Activated CD8-positive, alpha-beta memory T cell treated with anti-CD3 and anti-CD28 coated beads for 4 hours (primary cell): ENCODE measurements at places on chromosomes 16 and 17.

DNA sequence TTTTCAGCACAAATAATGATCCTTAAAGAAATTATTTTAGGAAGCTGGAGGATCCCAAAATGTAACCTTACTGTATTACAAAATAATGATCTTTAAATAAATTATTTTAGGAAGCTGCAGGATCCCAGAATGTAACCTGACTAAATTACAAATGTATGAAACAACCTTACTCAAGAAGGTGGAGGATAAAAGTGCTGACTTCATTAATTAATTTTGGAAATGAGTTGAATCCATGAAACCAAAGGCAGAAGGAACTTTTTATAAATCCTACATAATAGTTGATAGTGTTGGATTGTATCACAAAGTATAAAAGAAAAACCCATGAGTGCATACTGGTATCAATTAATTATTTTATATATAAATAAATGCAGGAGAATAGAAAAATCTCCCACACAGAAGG, 859.9 kb downstream of the KCNJ2 start:
- no peak for DNase-seq

- no peak for DNase-seq
Observed at GRCh38 chr16:89190150-89190958, 10.0 kb downstream of the SLC22A31 start.

- DNase-seq, result no peak
Observed at GRCh38 chr16:72203401-72203800, 31.4 kb upstream of the PMFBP1 start.

DNA sequence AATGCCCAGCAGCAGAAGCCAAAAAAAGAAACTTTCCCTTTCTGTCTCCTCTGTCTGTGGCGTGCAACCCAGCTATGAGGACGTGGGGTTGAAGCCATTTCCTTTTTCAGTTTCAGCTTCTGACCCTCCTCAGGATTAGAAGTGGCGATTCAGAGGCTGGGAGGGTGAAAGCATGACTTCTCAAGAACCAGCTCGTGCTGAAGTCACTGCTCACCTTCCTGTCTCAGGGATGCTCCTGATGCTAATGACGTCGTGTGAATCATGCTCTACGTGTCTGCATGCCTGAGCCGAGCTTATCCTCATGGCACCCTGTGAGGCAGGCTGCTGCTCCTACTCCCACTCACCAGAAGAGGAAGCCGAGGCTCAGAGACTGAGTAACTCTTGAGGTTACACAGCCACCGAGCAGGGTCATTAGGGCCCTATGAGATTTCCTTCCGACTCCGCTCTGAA, 5.7 kb upstream of the LPO start:
- DNase-seq, result no peak

- DNase-seq, result peak; percentile 40
Observed at GRCh38 chr17:48678141-48678971, 44.0 kb downstream of the PRAC1 start.

DNA sequence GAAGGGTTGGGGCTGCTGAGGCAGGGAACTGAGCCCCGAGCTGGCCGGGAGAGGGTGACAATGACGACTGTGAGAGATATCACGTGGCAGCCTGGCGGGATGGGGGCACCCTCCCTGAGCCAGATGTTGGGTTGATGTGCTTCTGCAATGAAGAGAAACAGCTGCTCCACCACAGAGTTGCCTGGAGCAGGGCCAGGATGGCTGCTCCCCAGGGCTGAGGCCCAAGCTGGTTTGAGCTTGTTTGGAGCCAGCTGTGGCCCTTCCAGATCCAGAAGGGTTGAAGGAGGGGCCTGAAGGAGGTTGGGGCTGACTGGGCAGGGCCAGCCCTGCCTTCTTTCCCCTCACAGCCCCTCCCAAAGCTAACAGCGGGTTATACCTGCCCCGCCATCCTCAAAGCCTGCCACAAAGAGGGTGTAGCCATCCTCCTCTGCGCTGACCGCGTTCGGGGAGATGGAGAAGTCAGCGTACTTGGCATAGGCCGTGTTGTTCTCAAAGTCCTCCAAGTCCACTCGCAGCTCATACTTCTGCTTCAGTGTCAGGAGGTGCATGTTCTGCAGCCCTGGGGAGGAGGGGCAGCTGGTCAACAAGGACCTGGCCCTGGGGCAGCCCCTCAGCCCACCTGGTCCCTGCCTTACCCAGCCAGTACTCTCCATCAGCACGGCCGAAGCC, 2.1 kb downstream of the MFAP4 start:
- no peak for DNase-seq

- no peak for DNase-seq
Observed at GRCh38 chr16:78609402-78610274, 510.2 kb downstream of the WWOX start.

DNA sequence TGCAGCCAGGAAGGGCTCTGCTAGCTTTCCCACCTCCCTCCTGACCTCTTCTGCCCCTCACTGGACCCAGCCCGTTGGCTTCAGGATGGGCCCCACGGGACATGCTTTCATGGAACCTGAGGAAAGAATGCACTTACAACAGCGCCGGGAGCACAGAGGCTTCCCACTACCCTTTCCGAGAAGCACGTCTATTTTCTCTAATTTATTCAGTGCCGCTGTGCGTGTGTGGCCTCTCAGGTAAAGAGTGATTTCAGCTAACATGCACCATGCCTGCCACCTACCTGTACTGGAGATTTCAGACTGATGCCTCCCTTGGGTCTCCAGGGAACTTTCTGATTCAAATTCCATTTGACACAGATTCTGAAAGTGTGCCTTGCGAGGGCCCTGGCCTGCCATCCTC, 140.1 kb downstream of the CYLD start:
- DNase-seq, result no peak

DNA sequence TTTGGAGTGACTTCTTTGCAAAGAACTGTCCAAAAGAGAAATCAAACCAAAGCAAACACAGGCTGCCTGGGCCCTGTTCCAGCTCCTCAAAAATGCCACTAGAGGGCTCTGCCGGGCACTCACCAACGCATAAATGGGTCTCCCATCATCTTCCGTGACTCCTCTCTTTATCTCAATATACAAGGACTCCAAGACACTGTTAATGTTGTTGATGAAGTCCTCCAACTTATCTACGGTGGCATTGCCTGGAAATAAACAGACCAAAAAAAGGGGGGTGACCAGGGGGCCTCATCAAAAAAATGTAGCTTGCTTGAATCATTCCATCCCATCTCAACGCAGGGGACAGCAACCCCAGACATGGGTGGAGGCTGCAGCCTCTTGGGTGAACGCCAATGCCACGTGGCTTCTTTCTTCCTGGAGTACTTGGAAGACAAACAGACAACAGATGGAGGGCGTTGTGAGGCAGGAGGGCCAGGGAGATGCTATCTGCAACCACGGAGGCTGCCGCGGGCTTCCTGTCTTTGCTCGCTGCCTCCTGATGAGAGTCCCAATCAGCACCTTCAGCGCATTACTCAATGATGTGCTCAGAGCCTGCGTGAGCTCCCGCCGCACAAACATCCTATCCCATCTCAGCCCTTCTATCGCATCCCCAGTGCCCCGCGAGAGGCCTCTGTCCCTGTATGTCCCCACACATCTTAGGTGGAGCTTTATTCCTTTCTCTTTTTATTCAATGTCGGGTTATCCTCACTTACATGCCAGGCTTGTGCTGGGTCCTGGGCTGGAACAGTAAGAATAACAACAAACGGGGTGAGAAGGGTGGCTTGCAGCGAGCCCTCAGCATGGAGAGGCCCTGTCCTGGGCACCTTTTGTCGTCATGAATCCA, 32.0 kb downstream of the KDM8 start:
- DNase-seq, result peak; percentile 74

GRCh38 chr16:69199382-69199781, 12.4 kb downstream of the SNTB2 start:
- DNase-seq, result no peak

DNA sequence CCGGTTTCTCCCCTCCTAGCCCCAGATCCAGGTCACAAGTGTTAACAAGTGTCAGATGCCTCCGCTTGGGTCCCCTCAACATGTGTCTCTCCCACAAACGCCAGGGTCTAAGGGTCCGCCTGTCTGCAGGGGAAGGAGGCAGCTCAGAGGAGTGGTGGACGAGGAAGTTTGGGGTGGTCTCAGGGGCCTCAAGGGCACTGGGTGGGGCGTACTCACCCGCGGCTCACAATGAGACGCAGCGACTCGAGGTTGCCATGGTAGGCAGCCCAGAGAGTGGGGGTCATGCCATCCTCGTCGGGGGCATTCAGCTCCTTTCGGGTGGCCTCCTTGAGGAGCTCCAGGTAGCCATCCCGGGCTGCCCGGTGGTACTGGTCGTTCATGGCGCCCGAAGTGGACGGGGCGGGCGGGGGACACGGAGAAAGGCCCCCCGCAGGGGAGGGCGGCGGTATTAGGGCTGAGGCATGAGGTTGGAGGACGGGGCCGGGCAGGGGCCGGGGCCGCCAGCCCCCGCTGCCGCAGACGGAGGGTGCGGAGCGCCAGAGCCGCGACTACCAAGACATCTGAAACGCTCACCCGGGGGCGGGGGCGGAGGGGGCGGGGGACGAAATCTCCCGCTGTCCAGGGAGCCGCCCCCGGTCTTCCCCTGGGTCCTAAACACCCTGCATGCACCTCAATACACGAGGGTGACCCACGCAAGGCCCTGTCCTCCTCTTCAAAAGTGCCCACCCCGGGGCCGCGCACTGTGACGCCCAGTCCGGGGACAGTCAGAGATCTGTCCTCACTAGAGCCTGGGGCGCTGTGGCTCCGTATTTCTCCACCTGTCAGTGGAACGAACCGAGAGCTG, at the start of gene USH1G:
Gene USH1G, minus strand, starts transcription at position 562 of the 844 bp plus-strand sequence. Its CDS starts 182 bp downstream, at position 380.
- DNase-seq, result no peak

GRCh38 chr17:15456496-15456895, 10.9 kb downstream of the CDRT4 start:
- DNase-seq, result no peak

GRCh38 chr16:84150926-84151325, 5.8 kb downstream of the DNAAF1 start:
- no peak for DNase-seq

DNA sequence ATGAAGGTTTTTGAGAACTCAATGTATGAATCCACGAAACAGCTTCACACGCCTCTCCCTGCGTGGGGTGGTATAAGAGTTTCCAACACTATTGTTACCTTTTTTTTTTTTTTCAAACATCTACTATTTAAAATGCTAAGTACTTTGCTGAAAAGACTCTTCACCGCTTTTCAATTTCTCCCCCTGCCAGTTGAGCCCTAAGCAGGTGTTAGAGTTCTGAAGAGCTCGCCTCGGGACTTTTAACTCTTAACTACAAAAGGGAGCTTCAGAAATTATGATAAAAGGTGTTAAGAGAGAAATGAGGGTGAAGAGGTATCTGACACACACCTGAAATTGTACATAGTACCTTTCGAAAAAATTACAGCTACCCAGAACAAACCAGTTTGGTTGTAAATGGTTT, 20.9 kb upstream of the PSMD7 start:
- no peak for DNase-seq

- no peak for DNase-seq
Observed at GRCh38 chr17:79135628-79136405, 61.2 kb downstream of the ENGASE start.

GRCh38 chr16:58661199-58661830, 23.3 kb downstream of the SLC38A7 start:
- DNase-seq, result no peak

DNA sequence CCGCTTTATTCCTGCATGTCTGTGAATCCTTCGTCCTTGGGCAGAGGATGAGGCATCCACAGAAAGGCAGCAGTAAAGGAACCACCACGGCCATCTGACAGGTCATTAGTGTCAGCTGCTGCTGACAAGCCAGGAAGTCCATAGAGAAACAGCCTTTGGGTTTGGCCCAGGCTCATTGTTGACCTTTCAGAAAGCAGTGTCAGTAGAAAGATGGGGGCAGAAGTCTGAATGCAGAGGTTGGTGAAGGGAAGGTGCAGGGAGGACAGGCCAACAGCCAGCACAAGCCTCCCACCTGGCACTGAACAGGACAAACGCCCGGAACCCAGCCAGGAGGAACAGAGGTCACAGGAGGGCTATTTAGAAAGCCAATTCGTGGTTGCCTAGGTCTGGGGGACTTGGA, 105.8 kb downstream of the VAT1L start:
- DNase-seq, result no peak

DNA sequence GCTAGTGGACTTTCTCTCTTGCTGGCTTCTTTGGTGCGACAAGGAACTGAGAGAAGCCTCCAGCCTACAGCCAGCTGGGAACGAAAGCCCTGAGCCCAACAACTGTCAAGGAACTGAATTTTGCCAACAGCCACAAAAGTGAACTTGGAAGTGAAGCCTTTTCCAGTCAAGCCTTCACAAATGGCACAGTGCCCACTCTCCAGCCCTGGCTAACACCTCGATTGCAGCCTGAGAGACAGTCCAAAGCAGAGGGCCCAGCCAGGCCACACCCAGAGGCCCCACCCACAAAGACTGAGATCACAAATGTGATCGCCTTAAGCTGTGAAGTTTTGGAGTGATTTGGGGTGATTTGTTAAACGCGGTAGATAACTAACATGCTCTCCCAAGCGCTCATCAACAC, 244.6 kb upstream of the SDK2 start:
- no peak for DNase-seq

DNA sequence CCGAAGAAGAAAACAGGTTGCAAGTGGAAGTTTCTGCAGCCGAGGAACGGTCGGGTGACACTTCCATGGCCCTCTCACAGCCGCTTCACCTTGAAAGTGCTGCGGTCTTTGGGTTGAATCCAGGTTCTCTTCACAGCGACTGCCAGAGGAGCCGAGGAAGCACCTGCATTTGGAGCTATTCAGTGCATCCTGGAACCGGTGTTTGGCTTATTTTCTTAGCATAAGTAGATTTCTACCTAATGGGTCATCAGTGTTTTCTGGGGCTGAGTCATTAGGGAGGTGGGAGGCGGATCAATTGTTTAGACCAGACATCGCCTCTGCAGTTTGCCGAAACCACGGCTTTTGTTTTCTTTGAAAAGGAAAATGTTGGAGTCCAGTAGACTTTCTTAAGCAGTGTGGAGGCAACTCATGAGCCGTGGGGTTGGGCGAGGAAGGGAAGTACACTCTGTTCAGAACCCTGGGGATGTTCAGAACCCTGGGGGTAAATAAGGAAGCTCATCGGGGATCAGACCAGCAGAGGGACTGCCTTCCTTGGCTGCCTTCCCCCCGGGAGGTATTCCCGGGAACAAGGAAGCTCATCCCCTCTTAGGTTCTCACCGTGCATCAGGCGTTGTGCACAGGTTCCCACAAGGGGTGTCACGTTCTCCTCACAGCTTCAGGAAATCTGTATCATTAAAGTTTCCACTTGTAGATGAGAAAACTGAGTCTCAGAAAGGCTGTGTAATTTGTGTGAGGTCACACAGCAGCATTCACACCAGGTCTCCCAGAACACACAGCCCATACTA, 361.5 kb downstream of the SNX29 start:
- DNase-seq, result no peak

GRCh38 chr17:71516149-71516548, 604.7 kb upstream of the SOX9 start:
- no peak for DNase-seq

DNA sequence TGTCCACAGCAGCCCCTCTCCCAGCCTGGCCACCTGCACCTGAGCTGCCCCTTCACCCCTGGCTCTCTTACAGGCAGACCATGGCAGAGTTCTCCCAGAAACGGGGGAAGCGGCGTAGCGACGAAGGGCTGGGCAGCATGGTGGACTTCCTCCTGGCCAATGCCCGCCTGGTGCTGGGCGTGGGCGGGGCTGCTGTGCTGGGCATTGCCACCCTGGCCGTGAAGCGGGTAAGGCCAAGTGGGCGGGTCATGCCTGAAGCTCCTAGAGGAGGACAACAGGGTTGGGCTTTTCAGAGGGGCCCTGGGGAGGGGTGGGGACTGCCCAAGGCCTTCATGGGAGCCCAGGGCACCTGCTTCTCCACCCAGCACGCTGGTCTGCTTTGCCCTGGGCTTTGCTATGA, 2.2 kb downstream of the MIEF2 start:
- DNase-seq, result no peak

- DNase-seq, result no peak
Observed at GRCh38 chr16:539901-540530, 12.5 kb downstream of the CAPN15 start.

GRCh38 chr17:47800686-47801085, 20.9 kb downstream of the OSBPL7 start:
- DNase-seq, result no peak
